ENCODE measurements at places on chromosomes 3 and 15.

DNA sequence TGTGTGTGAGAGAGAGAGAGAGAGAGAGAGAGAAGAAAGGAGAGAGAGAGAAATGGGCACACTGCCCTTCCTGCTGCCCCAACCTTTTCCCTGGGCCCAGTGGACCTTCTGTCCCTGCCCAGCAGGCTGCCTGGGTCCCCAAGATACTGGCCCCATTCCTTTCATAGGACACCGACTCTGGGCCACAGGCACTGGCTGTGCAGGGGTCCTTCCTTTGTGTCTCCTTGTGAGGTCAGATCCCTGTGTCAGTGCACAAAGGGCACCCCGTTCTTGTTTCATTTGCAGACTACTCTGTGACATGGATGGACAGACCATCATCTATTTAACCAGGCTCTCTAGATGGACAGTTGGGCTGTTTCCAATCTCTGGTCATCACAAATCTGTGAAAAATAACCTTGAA is 21.3 kb upstream of the KLF13 start:
- DNase-seq: no peak

GRCh38 chr3:112351036-112351435 is 18.1 kb downstream of the CD200 start:
- no peak for DNase-seq

DNA sequence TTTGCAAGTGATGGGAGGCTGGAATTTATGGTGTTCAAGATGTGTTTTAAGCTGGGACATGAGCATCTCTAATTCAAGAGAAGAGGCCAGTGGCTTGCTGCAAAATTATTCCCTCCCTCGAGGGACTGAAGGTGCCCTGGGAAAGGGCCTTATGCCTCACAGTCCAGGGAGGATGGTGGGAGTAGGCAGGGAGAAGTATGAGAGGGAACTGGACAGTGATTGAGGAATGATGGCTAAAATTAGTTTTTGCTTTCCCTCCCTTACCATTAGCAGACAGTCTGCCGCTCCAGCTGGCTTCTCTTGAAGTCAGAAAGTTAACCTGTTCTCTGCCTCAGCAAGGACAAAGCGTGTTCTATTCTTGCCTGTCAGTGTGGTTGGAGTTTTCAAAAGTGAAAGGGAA is 139.8 kb upstream of the SEMA6D start:
- no peak for DNase-seq

GRCh38 chr3:109900783-109901182 is 563.4 kb upstream of the DPPA4 start:
- DNase-seq: no peak

- DNase-seq: no peak
Observed at GRCh38 chr3:16298891-16299290, 33.9 kb downstream of the OXNAD1 start.

DNA sequence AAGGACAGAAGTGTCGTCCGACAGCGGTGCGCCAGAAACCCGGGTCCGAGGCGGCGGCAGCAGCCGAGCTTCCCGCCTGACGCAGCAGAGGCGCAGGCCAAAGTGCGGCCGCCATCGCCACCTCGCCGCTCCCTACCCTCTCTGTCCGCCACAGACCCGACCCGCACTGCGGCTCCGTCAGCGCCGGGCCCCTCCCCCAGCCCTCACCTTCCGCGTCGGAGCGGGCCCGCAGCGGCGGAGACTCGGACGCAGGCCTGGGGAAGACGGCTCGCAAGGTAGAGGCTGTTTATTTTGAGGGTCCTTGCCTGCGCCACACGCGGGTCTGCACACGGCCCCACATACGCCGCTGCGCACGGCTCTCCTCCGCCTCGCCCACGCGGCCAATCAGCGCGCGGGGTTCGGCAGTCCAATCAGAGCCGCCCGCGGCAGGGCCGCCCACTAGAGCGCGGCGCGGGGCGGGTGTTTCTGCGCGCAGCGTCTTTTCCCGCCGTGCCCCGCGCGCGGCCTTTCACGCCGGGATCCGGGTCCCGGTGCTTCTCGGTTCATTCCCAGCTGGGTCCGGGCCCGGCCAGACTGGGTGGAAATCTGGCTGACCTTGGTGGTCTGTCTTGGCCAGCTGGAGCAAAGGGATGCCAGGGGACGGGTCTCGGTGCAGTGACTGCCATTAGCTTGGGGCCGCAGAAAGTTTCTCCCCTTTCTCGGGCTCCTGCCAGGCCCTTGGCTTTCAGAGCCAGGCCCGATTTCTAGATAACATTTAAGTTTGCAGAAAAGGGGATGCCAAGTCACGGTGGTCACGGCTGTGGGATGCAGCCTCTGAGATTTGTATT is at the start of gene CNBP:
CNBP (minus strand) TSS at position 328 of the 827 bp plus-strand sequence. CDS start 12,139 bp downstream, outside the sequence.
- peak; percentile 82 for DNase-seq

Data from SHP77 treated with DMSO at 0.1 percent for 48 hours (cell line).